ENCODE measurements at places on chromosomes 11 and 22.

DNA sequence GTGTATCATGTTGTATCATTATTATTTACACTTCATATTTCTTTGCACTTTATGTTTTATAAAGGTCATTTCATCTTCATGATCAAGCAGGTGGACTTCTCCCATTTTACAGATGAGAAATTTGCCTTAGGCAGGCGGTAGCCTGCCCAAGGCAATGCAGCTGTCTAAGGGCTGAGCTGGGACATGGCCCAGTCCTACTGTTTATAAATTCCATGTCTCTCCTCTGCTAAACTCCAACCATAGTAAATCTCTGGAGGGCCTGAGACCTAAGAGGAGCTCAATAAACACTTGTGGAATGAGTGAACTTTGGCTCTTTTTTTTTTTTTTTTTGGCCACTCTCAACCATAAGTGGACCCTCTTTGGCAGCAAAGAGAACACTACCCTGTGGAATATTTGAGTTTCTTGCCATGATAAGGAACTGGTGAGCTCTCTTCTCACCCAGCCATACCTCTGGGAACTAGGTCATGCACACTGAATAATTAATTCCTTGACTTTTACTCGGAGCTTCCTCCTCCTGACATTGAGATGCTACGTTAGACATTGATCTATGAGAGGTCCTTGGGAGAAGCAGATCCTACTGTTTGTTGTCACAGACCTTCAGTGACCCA lies 29.9 kb downstream of the MICAL2 start:
- DNase-seq = no peak

- DNase-seq = no peak
Measured at GRCh38 chr22:27692243-27692642, 109.3 kb downstream of the MN1 start.

- DNase-seq = no peak
Measured at GRCh38 chr11:59206635-59207034, 6.1 kb downstream of the MPEG1 start.

- no peak for DNase-seq
Measured at GRCh38 chr11:75338516-75339208, 12.8 kb downstream of the ARRB1 start.

DNA sequence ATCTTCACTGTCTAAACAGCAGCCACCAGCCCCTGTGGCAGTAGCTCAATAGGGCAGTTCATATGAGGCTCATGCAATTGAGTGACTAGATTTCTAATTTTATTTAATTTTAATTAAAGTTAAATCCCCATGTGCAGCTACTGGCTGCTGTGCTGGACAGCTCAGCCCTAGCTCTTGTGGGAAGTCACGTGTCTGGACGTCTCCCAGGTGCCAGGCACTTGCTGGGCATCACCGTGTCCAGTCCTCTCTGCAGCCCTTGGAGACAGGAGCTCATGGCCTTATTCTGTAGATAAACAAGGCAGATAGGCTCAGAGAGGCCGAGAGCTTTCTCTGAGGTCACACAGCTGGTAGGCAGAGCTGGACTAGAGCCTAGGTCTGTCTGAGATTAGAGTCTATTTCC lies 95.0 kb downstream of the ARHGAP8 start:
- DNase-seq = no peak

DNA sequence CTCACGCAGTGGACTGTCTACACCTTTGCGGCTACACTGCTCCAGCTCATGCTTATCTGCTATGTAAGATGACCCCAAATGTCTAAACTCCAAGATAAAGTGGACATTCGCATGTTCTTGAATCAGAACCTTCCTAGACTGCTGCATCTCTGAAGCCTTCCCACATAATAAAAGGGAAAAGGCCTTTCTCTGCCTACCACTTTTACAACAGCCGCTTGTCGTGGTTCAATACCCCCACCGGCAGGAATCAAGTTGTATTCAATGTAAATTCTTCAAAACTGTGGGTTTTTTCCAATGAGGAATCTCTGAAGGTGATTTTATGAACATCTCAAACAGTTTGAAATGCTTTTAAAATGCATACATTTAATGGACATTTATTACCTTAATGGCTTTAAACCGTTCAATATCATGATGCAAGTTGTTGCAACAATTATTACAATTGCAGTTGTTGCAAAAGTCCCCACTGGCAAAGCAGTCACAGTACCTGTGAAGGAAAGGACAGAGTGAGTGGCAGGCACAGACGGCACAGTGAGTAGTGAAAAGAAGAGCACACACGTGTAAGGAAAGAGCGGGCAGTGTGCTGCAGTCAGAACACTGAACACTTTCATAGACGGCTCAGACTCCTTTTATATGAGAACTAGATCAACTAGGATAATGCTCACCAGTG lies 31.2 kb downstream of the GAL start:
- no peak for DNase-seq

DNA sequence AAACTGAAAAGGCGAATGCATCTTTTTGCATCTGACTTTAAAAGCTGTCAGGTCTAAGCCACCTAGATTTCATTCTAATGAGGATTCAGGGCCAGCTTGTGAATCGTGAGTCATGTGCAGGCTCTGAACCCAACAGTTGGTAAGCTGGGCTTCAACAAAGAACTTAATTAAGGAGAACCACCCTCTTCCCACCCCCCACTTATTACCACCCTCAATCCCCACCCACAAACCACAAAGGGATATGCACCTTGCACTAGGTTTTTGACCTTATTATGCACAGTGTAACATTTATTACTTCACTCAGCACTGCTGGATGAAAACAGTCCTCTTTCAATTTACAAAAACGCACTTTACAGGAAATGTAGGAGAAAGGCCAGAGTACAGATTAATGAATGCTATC lies 94.1 kb upstream of the LIN7C start:
- no peak for DNase-seq

DNA sequence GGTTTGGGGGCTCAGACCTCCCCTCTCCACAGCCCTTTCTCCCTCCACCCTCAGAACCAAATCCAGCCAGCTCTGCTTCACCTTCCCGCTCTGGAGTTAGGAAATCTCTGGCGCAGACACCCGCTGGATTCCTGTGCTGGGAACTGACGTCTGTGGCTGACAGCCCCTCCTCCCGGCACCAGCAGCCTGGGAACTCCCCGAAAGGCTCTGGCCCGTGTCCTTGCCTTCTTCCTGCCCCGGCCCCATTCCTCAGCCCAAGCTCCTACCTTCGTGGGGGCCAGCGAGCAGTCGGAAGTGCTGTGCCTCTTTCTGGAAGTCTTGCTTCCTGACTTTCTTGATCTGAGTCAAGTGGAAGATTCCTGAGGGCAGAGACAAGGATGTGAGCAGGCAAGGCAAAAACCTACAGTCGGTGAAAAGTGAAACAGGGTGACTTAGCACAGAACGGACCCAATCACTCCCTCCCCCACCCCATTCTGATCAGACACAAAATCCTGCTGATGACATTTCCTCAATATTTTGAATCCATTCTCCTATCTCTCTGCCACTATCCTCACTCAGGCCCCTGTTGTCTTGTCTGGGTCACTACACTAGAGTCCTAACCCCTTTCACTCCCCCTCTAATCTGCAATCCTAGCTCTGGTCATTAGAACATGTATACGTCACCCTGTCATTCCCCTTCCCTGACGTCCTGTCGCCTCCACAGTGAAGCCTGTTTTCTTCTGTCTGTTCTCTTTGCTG lies 34.1 kb downstream of the CHRDL2 start:
- DNase-seq = no peak

GRCh38 chr22:49026494-49027367 lies 800.9 kb downstream of the BRD1 start:
- DNase-seq = no peak

GRCh38 chr11:77968337-77968736 lies 26.1 kb downstream of the INTS4 start:
- no peak for DNase-seq

GRCh38 chr11:129210831-129211181 lies 18.7 kb upstream of the ARHGAP32 start:
- DNase-seq = no peak

DNA sequence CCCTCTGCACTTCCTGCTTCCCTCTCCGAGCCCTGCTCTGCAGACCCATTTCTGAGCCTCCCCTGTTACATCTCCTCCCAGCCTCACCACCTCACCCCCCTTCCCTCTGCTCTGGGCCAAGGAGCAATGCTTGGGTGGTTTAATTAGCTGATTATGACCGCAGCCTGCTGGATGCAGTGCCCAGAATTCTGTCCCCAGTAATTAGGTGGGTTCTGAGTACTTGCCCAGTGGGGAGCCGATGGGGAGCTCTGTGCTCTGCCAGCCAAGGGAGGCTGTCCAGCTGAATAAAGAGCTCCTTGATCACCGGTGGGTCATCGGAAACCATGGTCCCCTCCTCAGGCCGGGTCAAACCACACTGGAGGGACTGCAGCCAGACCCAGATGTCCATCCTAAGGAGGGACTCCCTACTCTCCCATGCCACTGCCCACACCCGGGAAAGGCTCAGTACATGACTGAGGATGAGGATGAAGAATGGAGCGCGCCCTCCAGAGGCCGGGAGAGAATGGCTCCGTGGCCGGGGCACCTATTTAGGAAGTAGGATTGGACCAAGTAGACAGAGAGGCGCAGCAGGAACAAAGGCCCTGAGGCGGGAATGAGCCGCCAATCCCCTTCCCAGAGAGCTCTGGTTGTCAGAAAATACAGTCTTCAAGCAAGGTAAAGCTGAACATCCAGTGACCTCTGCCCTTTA lies 9.1 kb downstream of the ARRB1 start:
- no peak for DNase-seq

DNA sequence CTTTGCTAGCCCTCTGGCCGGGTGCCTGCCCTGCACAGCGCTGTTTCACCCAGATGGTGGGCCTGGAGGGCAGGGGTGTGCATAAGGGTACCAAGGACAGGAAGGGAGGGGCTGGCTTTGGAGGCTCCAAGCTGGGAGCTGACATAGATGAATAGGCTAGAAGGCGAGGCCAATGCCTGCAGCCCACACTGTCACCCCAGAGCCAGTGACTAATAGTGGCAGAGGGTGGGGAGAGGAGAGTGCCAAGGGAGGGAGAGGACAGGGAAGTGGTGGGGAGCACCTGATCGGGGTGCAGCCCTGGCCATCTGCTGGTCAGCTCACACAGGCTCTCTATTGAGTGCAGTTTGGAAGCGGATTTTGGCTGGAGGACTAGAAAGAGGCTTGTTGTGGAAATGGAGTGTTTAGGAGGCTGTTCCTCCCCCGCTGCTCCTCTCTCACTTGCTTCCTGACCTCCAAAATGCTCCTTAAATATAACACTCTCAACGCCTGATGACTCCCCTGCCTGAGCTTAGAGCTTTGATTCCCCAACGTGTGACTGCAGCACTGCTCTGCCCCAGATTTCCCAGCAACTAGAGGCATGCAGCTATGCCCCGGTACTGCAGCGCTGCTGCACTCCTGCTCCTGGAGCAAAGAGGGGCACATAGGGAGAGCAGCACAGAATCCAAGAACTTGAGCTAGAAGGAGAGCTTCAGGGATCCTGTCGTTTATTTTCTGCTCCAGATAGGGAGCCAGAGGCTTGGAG lies 89.2 kb downstream of the GRAMD1B start:
- DNase-seq = no peak

DNA sequence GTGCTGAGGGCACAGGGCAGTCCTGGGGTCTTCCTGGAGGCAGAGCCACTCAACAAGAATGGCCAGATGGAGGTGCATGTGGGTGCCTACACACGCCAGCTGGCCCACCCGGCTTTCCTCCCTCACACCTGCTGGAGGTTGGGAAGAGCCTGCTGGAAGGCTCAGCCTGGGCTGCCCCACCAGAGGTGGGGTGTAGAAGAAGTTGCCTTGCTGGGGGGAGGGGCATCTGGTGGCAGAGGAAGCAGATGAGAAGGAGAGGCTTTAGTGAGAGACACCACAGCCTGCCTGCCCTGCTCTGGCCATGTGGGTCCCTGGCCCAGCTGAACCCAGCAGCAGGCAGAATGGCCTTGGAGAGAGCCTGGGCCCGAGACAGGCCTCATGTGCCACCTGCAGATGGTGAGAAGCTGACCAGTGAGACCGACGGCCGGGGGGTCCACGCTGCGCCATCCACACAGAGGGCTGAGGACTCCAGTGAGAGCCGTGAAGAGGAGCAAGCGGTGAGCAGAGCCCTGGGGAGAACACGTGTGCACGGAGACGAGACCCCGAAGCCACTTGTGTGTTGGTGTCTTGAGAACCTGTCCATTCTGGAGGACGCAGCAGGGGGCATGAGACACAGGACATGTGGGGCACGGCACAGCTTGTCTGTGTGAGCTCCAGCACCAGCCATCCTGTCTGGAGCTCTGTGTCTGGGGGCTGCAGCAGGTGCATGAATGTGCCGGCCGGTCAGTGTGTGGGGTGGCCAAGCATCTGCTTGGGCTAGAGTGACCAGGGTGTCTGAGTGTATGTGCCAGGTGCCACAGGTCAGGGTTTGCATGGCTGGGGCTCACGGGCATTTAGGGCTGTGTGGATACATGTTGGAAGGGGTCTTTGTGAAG lies 2.7 kb downstream of the B4GALNT4 start:
- DNase-seq = no peak

- no peak for DNase-seq
Measured at GRCh38 chr22:26264162-26264561, 94.9 kb downstream of the SEZ6L start.

DNA sequence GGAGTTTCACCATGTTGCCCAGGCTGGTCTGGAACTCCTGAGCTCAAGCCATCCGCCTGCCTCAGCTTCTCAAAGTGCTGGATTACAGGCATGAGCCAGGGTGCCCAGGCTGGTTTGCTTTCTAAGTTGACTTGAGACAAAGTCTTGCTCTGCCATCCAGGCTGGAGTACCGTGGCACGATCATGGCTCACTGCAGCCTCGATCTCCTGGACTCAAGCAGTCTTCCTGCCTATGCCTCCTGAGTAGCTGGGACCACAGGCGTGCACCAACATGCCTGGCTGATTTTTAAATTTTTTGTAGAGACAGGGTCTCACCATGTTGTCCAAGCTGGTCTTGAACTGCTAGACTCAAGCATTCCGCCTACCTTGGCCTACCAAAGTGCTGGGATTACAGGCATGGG lies 31.0 kb downstream of the SNU13 start:
- DNase-seq = no peak

DNA sequence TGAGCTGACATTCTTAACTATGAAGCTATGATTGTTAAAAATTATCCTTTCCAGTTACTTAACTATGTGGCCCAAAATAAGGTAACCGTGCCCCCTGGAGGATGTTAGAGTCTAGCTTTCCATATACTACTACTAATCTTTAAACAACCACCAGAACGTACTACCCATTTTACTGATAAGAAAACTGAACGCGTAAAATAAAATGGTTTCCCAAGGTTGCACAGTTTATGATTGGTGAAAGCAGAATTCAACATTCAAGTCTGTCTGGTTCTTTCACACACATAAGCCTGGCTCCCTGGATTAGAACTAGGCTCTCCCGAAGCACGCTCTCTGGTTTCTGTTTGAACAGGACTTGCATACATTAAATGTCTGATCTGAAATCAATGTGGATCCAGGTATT lies 437.8 kb upstream of the CCDC90B start:
- no peak for DNase-seq

GRCh38 chr11:118180300-118180703 lies 3.9 kb upstream of the SCN2B start:
- DNase-seq = no peak
